ENCODE measurements at places on chromosomes 6 and 20.

- peaks cover 68% of the 10 kb centered on the region for H3K36me3 ChIP-seq
- peak overlapping the region; percentile 94 for H3K27ac ChIP-seq
- no peaks in the 10 kb centered on the region for H3K27me3 ChIP-seq
- peaks cover 94% of the 10 kb centered on the region for H3K4me1 ChIP-seq
Measured at GRCh38 chr6:16481697-16482399, 243.5 kb downstream of the GMPR start.

DNA sequence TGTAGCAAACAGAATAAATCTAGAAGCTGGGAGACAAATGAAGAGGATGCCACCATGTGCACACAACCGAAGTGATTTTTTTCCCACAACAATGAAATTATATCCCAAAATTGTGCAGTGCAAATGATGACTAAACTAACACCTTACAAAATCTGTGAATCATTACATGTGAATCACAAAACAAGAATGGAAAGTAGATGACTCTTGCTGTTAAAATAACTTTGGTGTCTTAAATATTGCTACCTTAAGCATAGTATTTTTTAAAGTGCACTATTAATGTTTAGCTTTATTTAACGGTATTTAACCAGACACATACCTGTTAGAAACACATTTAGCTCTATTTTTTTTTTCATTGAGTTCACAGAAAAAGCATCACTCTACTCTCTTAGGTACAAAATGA, 190.8 kb downstream of the TBC1D32 start:
- no peaks in the 10 kb centered on the region for H3K36me3 ChIP-seq
- no peaks in the 10 kb centered on the region for H3K27me3 ChIP-seq
- no peak overlapping the region for H3K27ac ChIP-seq
- DNase-seq, result no peak
- no peak overlapping the region for H3K4me3 ChIP-seq

- H3K27me3 ChIP-seq, result peaks cover 9% of the 10 kb centered on the region
- no peak overlapping the region for H3K27ac ChIP-seq
- no peak for DNase-seq
- no peaks in the 10 kb centered on the region for H3K4me1 ChIP-seq
Measured at GRCh38 chr6:127606131-127606562, 29.2 kb downstream of the C6orf58 start.

DNA sequence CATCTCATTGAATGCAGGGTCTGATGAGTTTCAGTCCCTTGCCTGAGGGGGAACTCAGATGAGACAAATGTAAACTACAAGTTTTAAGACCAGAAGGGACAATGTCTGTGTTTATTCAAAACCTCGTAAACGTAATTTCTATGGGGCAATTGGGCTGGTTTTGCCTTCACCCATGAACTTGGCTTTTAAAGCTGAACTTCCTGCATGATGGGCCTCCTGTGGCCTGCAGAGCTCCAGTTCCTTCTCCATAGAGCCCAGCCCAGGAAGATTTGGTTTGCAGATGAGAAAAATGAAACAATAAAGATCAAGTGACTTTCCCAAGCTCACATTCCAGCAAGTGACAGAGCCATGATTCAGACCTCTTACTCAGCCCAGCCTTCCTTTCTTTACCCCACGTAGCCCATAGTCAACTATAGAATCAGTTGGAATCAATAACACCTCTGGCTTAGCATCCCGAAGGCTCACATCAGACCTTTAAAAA, 612.3 kb downstream of the UTRN start:
- H3K27ac ChIP-seq, result no peak overlapping the region
- H3K4me3 ChIP-seq, result no peak overlapping the region
- H3K36me3 ChIP-seq, result no peaks in the 10 kb centered on the region
- H3K27me3 ChIP-seq, result peaks cover 5% of the 10 kb centered on the region
- no peak for DNase-seq

- peak overlapping the region; percentile 65 for H3K27ac ChIP-seq
- H3K4me1 ChIP-seq, result peaks cover 79% of the 10 kb centered on the region
- no peak for DNase-seq
- peak overlapping the region; percentile 72 for H3K4me3 ChIP-seq
- H3K27me3 ChIP-seq, result no peaks in the 10 kb centered on the region
Measured at GRCh38 chr20:59146780-59147565, 16.6 kb upstream of the ZNF831 start.

DNA sequence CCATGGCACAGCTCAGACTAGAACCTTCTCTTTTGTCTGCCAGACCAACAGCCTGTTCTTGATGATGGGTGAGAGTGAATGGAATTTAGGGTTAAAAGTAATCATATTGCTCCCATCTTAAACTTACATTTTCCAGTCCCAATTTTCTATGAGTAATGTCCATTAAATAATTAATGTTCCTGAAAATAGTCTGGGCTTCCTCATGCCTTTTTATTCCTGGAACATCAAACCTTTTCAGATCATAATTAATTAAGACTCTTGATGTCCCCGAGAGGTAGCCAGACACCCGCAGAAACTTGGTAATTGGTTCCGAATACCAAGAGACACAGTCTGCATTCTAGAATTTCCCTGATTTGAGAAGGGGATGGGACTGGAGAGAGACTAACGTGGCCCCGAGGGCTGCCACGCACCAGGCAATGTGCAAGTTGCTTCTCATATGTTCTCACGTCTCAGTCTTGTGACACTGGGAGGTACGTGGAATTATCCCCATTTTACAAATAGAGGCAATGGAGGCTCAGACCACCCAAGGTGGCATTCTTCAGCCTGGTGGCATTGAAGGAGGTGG, 78.6 kb upstream of the TOX2 start:
- H3K4me1 ChIP-seq, result peaks cover 35% of the 10 kb centered on the region
- H3K4me3 ChIP-seq, result no peak overlapping the region
- H3K36me3 ChIP-seq, result no peaks in the 10 kb centered on the region
- no peak for DNase-seq
- H3K27ac ChIP-seq, result no peak overlapping the region

DNA sequence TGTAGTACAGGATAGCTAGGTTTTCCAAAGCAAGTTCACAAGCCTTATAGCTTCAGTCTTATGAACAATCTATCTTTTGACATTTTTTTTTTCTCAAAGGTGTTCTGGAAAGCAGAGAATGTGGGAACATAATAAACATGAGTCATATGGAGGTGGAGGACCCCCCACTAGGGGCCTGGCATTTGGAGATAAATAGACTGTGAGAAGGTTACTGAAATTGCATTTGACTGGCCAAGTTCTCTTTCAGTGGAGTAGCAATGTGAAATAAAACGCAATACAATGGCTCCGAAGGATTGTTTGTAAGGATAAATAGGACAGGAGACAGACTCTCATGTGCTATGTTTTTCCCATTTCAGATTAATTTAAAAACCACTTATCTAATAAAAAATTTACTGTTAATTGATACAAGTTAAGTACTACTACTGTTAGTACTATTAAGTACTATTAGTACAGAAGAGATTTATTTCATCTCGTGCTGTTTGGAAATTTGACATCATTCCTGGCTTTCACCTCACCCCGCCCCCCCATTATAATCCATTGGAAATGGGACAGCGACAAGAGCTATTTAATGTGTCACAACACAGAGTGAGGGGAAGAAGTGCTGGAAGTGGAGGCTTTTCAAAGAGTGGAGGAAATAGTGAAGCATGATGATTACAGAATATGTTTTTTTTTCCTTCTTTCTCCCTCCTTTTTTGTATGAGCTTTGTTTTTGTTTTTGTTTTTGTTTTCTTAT, 122.6 kb upstream of the ID4 start:
- H3K36me3 ChIP-seq, result no peaks in the 10 kb centered on the region
- H3K27ac ChIP-seq, result no peak overlapping the region
- no peaks in the 10 kb centered on the region for H3K27me3 ChIP-seq
- H3K4me1 ChIP-seq, result no peaks in the 10 kb centered on the region
- DNase-seq, result no peak

- no peaks in the 10 kb centered on the region for H3K36me3 ChIP-seq
- DNase-seq, result no peak
- no peaks in the 10 kb centered on the region for H3K4me1 ChIP-seq
- H3K27me3 ChIP-seq, result no peaks in the 10 kb centered on the region
Measured at GRCh38 chr20:21809961-21810523, 104.6 kb downstream of the PAX1 start.

GRCh38 chr6:138647006-138647405, 126.6 kb upstream of the CCDC28A start:
- no peak overlapping the region for H3K27ac ChIP-seq
- no peak overlapping the region for H3K4me3 ChIP-seq
- no peaks in the 10 kb centered on the region for H3K36me3 ChIP-seq
- no peaks in the 10 kb centered on the region for H3K27me3 ChIP-seq
- no peaks in the 10 kb centered on the region for H3K4me1 ChIP-seq

GRCh38 chr6:70412252-70413113, 825 bp upstream of the FAM135A start:
- H3K27ac ChIP-seq, result peak overlapping the region; percentile 61
- H3K27me3 ChIP-seq, result peaks cover 11% of the 10 kb centered on the region
- peak overlapping the region; percentile 87 for H3K4me3 ChIP-seq
- H3K36me3 ChIP-seq, result peaks cover 8% of the 10 kb centered on the region
- peaks cover 25% of the 10 kb centered on the region for H3K4me1 ChIP-seq

- H3K4me3 ChIP-seq, result no peak overlapping the region
- peaks cover 17% of the 10 kb centered on the region for H3K36me3 ChIP-seq
- H3K27me3 ChIP-seq, result no peaks in the 10 kb centered on the region
- peaks cover 62% of the 10 kb centered on the region for H3K4me1 ChIP-seq
Measured at GRCh38 chr6:105591053-105591452, 188.2 kb upstream of the PREP start.

- H3K27ac ChIP-seq, result peak overlapping the region; percentile 34
- H3K36me3 ChIP-seq, result no peaks in the 10 kb centered on the region
- H3K4me3 ChIP-seq, result no peak overlapping the region
Measured at GRCh38 chr6:163782436-163783003, 368.0 kb downstream of the QKI start.

- peaks cover 62% of the 10 kb centered on the region for H3K4me1 ChIP-seq
- peak; percentile 10 for DNase-seq
- peaks cover 37% of the 10 kb centered on the region for H3K36me3 ChIP-seq
- H3K27me3 ChIP-seq, result no peaks in the 10 kb centered on the region
- no peak overlapping the region for H3K4me3 ChIP-seq
Measured at GRCh38 chr20:45366631-45367030, 3.7 kb downstream of the SYS1 start.

DNA sequence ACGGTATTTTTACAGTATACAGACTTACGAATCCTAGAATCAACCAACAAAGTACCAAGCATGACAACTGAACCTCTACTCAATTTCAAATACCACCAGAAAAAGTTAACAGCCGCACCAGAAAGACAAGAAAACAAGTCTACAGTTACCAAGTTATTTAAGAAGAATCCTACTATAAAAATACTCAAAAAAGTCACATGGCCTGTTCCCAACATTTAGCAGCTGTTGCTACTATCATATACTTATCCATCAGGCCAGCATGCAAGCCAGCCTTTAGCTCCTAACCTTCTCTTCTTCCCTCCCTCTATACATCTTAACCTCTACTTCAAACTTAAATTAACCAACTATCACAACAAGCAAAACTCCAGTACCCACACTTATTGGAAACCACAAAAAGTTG, 1.9 kb downstream of the SYNCRIP start:
- peaks cover 65% of the 10 kb centered on the region for H3K36me3 ChIP-seq
- peaks cover 61% of the 10 kb centered on the region for H3K4me1 ChIP-seq
- DNase-seq, result no peak

- DNase-seq, result no peak
- H3K36me3 ChIP-seq, result no peaks in the 10 kb centered on the region
- no peak overlapping the region for H3K27ac ChIP-seq
- no peak overlapping the region for H3K4me3 ChIP-seq
Measured at GRCh38 chr6:699319-699718, 6.4 kb upstream of the EXOC2 start.

DNA sequence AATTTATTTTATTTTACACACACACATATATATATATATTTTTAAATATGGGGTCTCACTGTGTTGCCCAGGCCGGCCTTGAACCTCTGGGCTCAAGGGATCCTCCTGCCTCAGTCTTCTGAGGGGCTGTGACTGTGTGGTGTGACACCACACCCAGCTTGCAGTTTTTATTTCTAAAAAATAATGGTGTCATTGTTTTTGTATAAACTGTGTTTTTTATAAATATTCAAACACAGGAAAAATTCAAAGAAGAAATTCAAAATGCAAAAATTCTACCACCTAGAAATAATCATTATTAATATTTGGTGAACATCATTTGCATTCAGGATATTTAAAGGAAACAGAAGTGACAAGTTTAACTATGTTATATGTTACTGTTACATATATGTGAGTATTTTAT, 3.1 kb downstream of the CCDC28A start:
- no peak for DNase-seq
- H3K27ac ChIP-seq, result no peak overlapping the region
- no peaks in the 10 kb centered on the region for H3K27me3 ChIP-seq
- peaks cover 31% of the 10 kb centered on the region for H3K4me1 ChIP-seq
- H3K36me3 ChIP-seq, result peaks cover 3% of the 10 kb centered on the region

DNA sequence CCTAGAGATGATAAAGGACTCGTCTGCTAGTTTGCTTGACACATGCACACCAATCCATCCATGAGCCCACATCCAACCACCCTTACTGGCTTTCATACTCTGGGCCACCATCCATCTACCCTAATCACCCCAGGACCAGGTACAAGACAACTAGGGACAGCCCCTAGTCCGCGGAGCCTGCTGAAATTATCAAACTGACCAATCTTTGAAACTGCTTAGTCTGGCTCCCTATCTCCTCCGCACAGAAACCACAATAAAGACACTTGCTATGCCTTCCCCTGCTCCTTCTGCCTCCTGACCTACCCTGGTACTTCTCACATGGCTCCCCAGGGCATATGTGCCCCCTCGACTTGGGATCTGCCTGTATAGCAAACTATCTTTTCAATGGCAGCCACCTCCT, 33.1 kb downstream of the PXDC1 start:
- no peak overlapping the region for H3K4me3 ChIP-seq
- DNase-seq, result no peak
- H3K27ac ChIP-seq, result no peak overlapping the region
- H3K27me3 ChIP-seq, result peaks cover 1% of the 10 kb centered on the region
- H3K4me1 ChIP-seq, result peaks cover 2% of the 10 kb centered on the region

DNA sequence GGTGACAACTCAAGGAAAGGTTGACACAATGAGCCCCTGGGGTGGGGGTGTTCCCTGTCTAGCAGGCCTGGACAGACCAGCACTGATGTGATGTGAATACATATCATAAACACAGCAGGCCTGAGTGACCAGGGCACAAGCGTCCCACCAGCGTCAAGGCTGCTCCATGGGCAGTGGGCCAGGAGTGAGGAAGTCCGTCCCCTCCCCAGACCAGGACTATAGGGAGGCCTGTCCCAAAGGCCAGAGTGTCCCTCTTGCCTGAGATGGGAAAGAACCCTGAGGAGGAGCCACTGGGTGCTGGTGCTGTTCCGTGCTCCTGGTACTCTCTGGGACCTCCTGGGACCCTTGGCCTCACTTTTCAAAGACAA, 44.6 kb downstream of the RRBP1 start:
- H3K27ac ChIP-seq, result no peak overlapping the region
- H3K4me1 ChIP-seq, result no peaks in the 10 kb centered on the region
- no peak overlapping the region for H3K4me3 ChIP-seq
- DNase-seq, result no peak
- no peaks in the 10 kb centered on the region for H3K27me3 ChIP-seq

GRCh38 chr6:148934961-148935360, 188.1 kb downstream of the UST start:
- no peak overlapping the region for H3K4me3 ChIP-seq
- no peak overlapping the region for H3K27ac ChIP-seq
- H3K4me1 ChIP-seq, result no peaks in the 10 kb centered on the region
- no peaks in the 10 kb centered on the region for H3K27me3 ChIP-seq

All from activated CD4-positive, alpha-beta memory T cell treated with anti-CD3 and anti-CD28 coated beads, Interleukin-2, amount 10 ng/mL, durations not matched to agents 7 days and 5 days (primary cell).